ENCODE measurements at places on chromosomes 5 and 9.

- no peak for DNase-seq
These were observed 94.7 kb downstream of the EBF1 start for GRCh38 chr5:159005062-159005461.

DNA sequence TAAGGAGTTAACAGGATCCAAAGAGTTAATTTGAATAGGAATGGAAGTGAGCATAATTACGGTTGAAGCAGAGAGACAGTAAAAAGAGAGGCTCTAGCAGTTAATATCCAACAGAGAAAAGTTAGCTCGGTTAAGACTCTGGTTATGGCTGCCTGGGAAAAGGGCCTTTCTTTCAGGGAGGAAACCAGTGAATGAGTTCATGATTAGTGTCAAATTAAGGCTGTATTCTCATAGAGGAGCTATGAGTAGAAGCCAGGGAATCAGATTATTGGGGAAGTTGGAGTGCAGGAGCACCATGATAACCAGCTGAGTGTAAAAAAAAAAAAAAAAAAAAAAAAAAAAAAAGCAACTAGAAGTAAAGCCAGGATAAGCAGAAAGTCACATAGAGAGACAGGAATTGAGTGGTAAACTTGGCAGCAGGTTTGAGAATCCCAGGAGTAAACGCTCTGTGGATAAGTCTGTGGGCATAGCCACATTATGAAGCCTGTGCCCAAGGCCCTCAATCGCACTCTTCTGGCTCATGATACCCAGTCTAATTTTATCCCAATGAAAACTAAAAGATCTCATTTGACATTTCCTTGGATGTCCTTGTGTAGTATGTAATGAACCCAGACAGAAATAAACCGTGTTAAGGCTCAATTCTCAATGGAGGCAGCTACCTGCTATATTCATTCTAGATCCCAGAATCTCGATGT is 372.6 kb upstream of the MPDZ start:
- no peak for DNase-seq

- no peak for DNase-seq
These were observed 25.9 kb upstream of the AP3B1 start for GRCh38 chr5:78320401-78320800.

- no peak for DNase-seq
These were observed 52.2 kb upstream of the GABRB2 start for GRCh38 chr5:161598686-161599085.

DNA sequence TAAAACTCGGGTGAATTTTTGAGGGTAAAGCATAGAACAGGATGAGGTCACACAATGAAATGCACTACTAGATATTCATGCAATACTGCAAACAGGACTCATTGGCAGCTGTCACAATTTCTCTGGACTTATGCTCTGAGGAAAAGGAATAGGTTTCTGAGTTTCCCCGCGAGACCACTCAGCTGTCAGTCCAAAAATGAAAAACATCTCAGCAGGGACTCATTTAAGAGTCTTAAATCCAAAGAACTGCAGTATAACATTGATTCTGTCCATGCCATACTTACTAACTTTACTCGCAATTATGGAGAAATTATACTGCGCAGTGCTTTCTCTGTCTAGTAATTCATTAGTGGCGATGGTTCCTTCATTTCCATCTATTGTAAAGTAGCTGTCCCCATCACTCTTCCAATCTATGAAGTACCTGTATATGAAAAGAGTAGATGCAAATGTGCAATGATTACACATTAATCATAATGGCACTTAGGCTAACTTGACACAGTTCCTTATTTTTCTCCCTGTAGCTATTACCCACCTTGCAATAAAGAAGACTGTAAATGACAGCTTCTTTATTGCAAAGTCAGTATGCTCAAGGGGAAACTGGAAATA is 1070.0 kb downstream of the CDH12 start:
- DNase-seq: no peak

DNA sequence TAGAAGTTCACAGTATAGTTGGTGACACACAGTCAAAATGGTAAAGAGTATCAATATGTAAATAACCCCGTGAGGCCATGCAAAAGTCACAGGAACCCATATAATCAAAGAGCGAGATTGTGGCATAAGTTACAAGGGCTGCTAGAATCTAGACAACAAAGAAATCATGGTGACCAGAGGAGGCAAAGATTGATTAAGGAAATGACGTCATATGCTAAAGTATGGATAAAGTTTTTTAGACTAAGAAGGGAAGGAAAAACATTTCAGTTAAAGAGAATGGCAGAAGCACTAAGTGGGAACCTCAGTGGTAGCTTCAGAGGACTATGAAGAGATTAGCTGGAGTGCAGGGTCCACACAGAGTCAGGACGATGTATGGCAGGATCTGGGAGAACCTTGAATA is 330.3 kb downstream of the NFIB start:
- DNase-seq: no peak

- peak; percentile 56 for DNase-seq
These were observed 64.0 kb downstream of the POU5F2 start for GRCh38 chr5:93677359-93677891.

GRCh38 chr9:115167175-115167574 is 49.2 kb upstream of the TNC start:
- DNase-seq: no peak

GRCh38 chr5:38672059-38672788 is 115.8 kb upstream of the LIFR start:
- DNase-seq: no peak

- no peak for DNase-seq
These were observed 302.0 kb downstream of the NFIB start for GRCh38 chr9:14011799-14012560.

GRCh38 chr5:98483301-98483685 is 290.2 kb upstream of the RGMB start:
- no peak for DNase-seq

DNA sequence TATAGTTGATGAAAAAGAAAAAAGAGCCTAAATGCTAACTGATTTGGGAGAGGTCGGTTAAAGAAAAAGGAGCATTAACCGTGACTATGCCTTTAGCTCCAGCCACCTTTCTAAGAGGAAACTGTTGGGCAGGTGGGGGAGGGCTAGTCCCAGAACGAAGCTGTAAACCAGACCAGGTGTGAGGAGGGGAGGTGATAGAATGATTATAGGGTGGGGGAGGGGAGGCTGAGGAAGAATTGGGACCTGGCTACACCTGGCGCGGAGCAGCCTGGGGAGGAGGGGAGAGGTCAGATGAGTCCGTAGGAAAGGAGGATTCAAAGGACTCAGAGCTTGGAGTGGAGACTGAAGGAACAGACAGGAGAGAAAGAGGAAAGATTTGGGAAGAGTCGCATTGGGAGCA is 73.4 kb downstream of the PHAX start:
- no peak for DNase-seq

DNA sequence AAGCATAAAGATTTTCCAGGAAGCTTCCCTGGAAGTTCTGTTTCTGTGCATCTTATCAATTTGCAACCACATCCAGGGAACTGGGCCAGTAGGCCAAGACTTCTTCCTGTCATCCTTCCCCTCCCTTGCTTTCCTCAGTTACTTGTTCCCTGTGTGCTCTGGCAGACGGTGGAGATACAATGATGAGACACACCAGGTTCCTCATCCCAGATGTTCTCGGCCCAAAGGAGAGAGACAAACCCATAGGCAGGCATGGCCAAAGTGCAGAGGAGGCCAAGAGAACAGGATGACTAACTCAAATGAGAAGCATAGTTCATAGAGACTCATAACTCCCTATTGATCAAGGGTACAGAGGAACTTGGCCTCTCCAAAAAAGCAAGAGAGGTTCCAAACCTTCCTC is 652.6 kb downstream of the CCDC171 start:
- no peak for DNase-seq

DNA sequence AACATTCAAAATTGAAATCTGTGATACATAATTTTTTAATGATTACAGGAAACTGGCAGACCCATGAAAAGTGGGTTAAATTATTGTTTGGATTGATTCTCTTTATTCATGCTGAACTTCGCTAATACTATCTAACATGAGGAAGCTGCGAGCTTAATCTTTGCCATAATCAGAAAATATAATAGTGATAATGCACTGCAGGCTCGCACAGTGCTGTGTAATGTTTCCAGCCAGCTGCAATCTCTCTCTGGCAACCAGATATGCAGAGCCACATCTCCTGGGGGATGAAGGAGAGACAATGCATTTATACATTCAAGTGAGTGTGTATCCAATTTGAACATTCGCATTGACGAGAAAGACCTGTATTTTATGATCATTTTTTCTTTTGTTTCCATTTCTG is 669.7 kb upstream of the RGMB start:
- DNase-seq: no peak

DNA sequence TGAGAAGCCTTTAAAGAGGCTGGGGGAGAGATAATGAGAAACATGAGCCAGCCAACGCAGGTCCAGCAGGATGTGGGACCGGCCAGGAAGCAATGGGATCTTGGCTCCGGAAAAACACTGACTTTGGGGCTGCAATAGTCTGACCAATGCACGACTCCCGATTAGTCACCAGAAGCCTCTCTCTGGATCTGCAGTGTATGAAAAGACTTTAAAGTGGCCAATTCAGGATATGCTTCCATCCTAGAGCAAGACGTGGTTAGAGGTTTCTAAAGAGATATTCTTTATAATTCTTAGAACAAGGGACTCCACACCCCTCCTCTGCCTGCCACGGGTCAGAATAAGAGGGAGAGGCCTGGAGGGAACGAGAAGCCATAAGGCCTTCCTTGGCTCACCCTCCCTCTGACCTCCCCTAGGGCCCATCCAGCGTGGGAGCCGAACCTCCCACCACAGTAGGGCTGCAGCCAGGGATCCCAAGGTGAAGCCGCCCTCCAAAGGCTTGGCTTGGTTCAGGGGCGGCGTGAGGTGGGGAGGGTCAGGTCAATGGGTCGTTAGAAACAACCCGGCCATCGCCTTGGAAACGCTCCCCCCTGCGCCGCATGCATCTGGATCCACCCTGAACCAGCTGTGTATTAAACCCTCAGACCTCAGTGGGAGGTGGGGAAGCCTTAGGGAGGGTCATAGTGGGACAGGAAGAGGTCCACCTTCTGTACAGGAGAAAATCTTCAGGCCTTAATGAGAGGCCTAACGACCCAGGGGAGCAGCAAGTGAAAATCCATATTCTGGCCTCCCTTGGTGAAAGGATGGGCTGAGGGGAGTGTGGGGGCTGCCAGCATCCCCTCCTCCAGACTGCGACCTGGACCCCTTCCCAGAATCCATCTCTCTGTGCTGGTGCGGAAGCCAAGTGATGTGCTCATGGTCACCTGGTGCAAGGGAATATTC is 11.1 kb downstream of the FGF1 start:
- DNase-seq: no peak

DNA sequence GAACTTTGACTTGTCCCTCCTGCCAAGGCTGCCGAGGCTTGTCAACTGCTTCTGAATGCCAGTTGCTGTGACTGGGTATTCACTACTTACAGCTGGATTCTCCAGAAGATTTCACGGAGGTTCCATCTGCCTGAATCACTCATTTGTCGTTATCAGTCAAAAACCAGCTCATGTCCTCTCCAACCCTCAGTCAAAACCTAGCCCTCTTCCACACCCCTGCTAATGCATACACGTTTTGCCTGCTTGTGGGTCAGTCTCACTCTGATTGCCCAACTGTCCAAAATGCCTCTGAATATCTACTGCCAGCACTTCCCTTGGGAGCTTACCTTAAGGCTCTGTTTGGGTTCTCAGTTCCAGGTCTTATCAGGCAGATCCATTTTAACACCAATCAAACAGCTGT is 238.6 kb upstream of the TMEM161B start:
- DNase-seq: no peak

- no peak for DNase-seq
These were observed 95.0 kb upstream of the SLC25A48 start for GRCh38 chr5:135739383-135739981.

GRCh38 chr5:151027961-151028479 is 7.6 kb downstream of the GPX3 start:
- no peak for DNase-seq

- DNase-seq: no peak
These were observed 134.0 kb downstream of the RXRA start for GRCh38 chr9:134460206-134460605.

- DNase-seq: no peak
These were observed 28.5 kb downstream of the DPYSL3 start for GRCh38 chr5:147481376-147481775.

GRCh38 chr5:111975133-111975532 is 218.1 kb upstream of the NREP start:
- no peak for DNase-seq

GRCh38 chr5:97167435-97167834 is 15.6 kb downstream of the RIOK2 start:
- DNase-seq: no peak

- no peak for DNase-seq
These were observed 15.2 kb upstream of the LHX3 start for GRCh38 chr9:136220017-136220729.

DNA sequence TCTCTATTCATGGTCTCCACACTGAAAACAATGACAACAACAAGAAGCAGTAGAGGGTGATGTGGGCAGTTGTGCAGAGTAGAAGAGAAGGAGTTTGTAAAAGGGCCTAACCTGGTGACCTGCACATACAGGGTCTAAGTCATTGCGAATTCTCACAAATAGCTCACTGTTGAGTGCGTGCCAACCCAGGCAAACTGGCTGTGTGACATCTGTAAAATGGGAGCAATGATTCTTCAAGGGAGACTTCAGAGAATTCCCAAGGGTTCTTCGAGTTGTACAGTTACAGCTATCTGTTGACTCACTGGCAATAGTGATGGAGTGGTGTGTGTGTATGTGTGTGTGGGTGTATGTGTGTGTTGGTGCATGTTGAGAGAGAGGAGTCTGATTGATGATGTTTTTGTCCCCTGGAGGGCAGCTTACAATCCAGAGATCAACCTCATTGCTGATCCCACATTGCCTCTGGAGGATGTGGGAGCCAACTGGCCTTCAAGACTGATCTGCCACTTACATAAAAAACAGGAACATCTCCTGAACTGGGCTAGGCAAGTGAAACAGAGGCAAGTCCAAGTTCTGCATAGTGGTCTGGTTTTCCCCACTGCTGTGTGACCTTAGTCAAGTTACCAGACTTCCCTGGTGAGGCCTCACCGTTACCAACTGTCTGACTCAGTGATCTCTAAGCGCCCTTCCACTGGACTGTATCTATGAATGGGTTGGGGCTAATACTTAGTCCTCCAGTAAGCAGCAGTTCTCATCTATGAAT is 3.2 kb downstream of the FAT2 start:
- no peak for DNase-seq

- DNase-seq: peak; percentile 25
These were observed 76.2 kb upstream of the SPIN1 start for GRCh38 chr9:88312045-88312444.

Data from left lung (tissue), 14 donors.